ENCODE measurements at places on chromosomes 16 and 17.

DNA sequence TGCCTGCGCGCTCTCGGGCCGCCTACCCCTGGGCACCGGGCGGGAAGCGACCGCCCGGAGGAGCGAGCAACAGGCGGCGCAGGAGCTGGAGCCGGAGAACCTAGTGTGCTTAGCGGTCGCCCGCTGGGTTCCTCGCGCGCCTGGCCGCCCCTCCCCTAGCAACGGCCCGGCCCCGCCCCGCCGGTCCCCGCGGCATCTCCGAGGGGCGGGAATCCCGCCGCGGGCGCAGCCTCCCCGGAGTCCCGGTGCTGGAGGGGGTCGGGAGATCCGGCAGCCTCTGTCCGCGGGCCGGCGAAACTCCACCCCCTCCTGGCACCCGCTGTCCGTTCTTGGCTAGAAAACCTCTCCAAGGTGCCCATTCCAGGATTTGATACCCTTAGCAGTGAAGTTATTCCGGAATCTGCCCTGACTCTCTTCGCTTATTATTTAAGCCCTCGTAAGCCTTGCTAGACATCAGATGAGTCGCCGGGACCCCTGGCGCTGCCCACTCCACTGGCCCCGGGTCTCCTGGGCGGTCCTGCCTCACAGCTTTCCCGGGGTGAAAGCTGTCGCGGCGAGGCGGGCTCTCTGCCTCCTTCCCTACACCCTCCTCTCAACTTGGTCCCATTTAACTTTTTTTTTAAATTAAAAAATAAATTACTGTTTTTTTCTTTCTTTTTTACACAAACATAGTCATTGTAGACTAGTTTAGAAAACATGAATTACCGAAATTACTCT is at the start of gene RPRML:
Gene RPRML, minus strand, starts transcription at position 107 of the 717 bp plus-strand sequence. CDS start 246 bp downstream, outside the sequence.
- peak; percentile 48 for DNase-seq

GRCh38 chr17:69117855-69118784 is 23.6 kb downstream of the ABCA6 start:
- no peak for DNase-seq

DNA sequence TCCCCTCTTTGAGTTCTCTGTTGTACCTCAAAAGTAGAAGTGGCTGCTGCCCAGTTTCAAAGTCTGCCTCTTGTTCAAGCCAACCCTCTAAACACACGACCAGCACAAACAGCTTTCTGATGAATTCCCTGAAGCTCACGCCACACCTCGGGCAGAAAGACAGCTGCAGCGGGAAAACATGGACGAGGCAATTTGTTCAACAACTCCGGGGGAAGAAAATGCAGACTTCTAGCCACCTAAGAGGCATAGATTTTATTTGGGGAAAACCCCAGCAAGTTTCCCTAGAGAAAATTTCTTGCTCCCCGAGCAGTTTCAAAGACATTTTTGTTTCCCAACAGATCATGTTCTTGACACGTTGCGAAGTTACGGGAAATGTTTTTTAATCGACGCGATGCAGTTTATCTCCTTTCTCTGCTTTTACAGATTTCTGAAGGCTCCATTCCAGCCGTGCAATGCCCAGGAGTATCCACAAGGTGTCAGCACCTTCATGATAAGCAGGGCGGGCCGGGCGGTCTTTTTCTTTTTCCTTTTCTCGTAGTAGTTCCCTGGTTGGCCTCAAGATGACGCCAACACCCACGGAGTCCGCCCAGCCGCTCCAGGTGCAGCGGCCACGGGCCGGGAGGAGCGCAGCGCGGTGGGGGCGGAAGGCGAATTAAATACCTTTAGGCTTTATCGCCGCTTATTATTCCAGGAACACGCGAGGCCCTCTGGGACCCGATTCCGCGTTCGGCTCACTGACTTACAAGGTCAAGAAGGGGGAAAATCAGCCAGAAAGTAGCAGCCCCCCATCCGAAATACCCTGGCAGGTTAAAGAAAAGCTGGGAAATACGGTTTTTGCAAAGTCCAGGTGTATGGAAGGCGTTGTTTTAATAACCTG is 2.9 kb upstream of the FOXC2 start:
- peak; percentile 81 for DNase-seq

DNA sequence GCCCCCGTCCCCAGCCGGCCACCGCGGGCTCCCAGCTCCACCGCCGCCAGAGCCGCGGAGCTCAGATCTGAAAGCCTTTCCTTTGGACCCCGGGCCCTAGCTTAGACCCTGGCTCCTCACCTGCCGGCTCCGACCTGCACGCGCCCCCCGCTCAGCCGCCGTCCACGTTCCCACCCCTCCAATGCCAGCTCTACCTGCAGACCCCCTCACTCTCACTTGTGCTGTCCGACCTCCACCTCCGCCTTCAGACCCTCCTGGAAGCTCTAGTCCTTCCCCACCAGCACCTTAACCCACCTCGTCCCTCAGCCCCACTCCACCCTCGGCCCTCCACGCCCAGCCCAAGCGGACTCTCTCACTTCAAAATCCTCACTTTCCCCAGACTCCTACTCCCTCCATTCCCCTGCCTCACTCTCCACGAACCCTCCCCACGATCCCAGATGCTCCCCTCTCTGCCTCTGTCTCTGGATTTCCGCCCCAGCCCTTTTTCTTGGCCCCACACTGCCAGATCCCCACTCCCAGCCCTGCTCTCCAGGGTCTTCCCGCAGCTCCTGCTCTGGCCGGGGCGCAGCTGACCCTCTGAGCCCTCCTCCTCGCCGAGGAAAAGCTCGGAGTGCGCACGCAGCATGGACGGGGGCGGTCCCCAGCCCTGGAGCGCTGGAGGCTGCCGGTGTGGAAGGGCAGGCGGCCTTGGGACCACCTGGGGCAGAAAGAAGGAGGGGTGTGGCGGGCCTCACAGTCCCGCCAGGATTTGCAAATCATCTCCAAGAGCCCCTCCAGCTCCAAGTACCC is at the start of gene TMEM114:
Gene TMEM114, minus strand, starts transcription at position 612 of the 789 bp plus-strand sequence. CDS start 673 bp downstream, outside the sequence.
- DNase-seq: no peak

- DNase-seq: no peak
Measured at GRCh38 chr16:56764835-56765234, 34.9 kb downstream of the NUP93 start.

GRCh38 chr16:66706506-66706880 is 9.9 kb upstream of the CMTM4 start:
- no peak for DNase-seq

DNA sequence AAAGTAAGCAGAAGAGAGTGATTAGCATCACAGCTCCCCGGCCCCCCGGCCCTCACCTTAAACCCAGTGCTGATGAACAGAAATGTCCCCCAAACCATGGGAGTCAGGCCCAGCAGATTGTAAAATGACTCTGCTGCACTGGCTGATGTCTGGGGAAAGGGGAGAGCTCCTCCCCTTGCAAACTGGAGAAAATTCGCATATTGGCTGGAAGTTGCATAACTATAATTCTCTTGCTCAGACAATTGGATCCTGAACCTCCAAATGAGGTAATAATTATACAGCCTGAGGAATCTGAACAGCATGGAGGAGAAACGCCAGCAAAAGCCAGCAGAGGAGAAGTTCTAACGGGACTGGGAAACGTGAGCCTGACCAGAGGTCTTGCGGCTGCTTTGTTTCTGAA is 109.7 kb downstream of the C16orf95 start:
- peak; percentile 47 for DNase-seq

- no peak for DNase-seq
Measured at GRCh38 chr17:82106688-82107305, 8.8 kb upstream of the FASN start.

DNA sequence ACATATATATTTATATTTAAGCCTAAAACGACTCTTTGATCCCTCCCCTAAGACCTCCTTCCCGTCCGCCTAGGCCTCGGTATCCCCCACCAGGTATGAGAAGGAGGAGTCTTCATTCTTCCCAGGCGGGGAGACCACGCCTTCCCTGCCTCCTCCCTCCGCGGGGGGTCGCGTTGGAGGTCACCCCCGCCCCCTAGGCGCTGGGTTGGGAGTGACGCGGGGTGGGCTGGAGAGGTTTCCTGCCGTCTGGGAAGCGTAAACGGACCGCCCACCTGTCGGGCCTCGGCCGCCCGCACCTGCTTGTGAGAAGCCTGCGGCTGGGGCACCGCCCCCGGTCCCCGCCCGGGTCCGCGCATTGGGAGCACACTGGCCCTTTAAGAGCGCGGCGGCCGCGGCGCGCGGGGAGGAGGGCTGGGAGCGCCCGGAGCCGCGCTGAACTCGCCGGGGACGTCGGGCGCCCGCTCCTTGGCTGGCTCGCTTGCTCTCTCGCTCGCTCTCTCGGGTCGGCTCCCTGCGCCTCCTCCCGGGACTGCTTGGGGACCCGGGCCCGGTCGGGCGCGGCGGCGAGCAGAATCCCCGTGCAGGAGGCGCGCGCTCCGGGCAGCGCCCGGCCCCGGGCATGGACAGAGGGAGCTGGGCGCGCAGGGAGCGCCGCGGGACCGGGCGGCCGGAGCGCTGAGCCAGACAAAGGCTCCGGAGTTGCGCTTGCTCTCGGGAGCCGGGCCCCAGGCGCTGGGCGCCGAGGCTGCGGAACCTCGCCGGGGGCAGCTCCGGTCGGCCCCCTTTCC is at the start of gene MMP15:
Gene MMP15, plus strand, starts transcription at position 404 of the 788 bp plus-strand sequence. CDS start 597 bp downstream, outside the sequence.
- DNase-seq: peak; percentile 81

GRCh38 chr17:47829870-47830269 is 1.5 kb downstream of the MRPL10 start:
- DNase-seq: no peak

DNA sequence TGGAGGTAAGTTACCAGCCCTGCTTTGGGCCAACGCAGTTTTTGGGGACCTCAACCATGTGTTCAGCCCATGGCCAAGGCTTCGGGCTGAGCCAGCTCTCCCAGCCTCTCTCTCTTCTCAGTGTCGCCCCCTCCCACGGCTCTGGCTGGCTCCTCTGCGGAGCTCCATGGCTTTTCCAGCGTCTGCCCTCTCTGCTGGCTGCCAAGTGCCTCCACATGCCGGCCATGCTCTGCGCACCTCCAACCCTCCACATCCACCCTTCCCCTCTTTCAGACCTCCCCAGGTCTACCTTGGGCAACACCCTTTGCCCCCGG is 23.2 kb downstream of the COTL1 start:
- DNase-seq: no peak

GRCh38 chr16:81942007-81942601 is 69.2 kb downstream of the SDR42E1 start:
- no peak for DNase-seq

- DNase-seq: no peak
Measured at GRCh38 chr17:48378708-48379392, 51.2 kb downstream of the SKAP1 start.

- no peak for DNase-seq
Measured at GRCh38 chr16:67036323-67036741, 7.4 kb downstream of the CBFB start.

Data from AG08396 (cell line).